ENCODE measurements at places on chromosomes 7 and 10.

- peak; percentile 41 for DNase-seq
Measured at GRCh38 chr7:131040467-131040932, 287.2 kb upstream of the MKLN1 start.

DNA sequence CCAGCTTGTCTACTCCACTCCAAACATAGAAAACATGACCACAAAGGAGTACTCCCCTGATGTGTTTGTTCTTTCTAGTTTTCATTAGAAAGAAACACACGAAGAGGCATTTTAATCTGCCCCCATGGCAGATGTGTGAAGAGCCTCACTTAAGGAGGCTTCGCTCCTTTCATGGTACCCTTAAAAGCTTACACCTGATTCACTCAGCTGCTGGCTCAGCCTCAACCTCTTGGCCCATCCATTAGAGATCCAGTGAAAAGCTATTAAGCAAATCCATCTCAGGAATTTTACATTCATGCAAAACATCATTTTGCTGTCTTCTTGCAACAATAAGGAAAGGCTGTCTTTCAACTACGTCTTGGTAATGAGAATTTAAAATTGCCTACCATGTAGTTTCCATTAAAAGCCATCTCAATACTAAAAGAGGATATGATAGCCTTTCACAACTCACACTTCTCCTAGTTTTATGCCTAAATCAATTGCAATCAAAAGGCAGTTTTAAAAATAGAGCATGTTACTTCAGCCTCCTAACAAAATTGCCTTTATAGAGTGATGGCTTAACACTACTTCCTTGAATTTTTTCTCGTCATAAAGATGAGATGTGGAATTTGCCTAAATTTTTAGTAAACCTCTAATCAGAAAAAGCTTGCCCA, 22.7 kb downstream of the MACC1 start:
- no peak for DNase-seq

- DNase-seq, result no peak
Measured at GRCh38 chr7:2005786-2006185, 227.0 kb downstream of the MAD1L1 start.

DNA sequence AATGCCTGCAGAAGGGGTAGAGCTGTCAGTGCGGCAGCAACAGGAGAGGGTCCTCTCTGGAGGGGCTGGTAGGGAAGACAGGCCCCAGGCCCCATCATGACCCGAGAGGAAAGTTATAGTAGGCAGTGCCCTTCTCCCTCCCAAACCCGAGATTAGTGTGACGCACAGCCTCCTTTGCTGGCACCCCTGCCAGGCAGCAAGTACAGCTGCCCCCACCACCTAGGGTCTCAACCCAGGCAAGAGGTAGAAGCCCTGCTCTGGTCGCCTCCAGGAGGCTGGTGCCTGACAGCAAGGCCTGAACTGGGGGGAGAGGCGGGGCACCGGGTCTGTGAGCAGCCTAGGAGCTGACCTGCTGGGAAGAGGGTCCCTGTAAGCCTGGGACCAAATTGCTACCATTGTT, 15.5 kb downstream of the LOXL4 start:
- no peak for DNase-seq

GRCh38 chr7:106057962-106058927, 53.9 kb downstream of the SYPL1 start:
- DNase-seq, result no peak

DNA sequence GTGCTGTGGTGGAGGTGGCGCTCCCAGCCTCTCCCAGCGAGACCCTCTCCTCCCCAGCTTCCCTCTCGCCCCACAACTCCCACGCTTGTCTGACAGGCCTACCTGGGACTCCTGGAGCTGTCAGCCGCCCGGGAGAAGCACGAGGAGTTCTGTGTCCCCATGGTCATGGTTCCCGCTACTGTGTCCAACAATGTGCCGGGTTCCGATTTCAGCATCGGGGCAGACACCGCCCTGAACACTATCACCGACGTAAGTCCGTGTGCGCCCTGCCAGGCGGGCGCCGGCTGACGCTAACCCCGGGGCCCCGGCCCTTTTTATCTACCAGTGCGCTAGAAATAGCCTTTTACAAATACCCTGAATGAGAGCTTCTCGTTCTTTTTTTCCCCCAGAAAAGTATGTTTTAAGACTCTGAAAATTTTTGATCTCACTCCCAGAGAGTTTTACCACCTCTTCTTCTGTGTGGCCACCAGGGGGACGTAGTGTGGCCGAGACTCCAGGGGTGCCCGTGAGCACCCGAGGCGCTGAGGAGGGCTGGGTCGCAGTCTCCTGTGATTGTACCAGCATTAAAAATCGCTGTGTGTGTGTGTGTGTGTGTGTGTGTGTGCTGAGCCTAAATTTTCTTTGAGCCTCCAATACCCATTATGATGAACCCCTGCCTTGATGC, 52.6 kb downstream of the PFKP start:
- DNase-seq, result no peak

GRCh38 chr7:52481571-52481970, 553.9 kb upstream of the POM121L12 start:
- DNase-seq, result no peak

DNA sequence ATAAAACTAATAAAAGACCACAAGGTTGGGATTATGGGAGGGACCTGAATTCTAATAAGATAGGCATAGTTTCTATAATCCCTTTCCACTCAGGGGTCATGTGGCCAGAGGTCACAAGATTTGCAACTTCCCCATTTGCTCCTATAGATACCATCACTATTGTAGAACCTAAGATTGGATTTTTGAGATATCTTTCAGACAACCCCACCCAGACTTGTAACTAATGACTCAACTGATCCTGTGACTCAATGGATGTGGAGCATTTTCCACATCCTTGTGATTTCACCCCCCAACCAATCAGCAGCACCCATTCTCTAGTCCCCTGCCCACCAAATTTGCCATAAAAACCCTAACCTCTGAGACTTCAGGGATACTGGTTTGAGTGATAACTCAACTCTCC, 51.9 kb upstream of the PIK3AP1 start:
- no peak for DNase-seq

DNA sequence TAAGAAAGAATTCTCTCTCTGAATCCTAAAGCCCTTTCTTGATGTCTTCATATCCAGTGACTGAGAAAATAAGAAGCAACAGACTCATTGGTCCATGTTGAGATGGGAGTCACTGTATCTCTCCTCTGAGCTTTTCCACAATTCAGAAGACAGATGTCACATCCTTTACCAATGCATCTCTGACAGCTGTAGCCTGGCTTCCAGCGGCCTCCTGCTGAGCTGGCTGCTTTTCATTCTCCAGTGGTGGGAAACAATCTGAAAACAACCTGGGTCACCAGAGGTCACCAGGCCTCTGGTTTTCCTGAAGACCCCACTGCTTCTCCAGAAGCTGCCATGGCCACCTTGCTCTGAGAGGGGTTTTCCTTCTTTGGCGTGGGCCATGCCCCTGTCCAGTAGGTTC, 18.3 kb upstream of the RPA3 start:
- no peak for DNase-seq

DNA sequence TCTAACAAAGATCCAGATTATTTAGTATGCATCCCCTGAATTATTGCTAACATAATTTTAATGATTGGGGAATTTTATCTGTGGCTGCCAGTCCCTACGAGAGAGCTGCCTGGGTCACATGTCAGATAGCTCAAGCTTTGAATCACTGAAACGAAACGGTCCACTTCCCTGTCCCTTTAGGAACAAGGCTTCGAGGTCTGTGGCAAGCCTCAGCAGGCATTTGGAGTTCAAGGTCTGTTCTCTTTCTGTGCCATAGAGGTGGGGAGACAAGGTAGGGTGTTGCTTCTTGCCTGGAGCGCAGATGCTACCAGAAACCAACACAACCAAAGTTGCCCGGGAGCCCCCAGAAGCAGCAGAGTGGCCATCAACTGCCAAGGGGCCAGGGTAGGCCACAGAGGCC, 13.9 kb upstream of the SH2D4B start:
- no peak for DNase-seq

DNA sequence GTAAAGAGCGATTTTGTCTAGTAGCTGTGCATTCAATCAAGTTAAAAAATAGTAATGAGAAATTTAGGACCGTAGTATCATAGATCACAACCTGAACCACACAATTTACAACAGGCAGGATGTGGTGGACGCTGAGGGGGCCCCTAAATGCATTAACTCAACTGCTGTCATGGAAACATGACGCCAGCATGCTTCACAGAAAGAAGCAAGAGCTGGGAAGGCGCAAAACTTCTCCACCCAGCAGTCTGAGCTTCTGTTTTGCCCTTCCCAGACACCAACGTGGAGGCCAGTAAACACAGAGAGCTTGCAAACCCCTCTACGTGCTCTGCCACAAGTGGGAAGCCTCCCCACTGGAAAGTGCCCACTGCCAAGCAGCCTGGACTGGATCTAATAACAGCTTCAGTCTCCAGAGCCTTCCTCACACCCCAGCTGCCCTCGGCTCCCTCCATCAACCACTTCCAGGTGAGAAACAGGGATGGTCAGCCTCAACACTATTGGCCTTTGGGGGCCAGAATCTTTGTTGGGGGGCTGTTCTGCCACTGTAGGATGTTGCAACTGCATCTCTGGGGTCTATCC, 151.8 kb downstream of the SFMBT2 start:
- no peak for DNase-seq

DNA sequence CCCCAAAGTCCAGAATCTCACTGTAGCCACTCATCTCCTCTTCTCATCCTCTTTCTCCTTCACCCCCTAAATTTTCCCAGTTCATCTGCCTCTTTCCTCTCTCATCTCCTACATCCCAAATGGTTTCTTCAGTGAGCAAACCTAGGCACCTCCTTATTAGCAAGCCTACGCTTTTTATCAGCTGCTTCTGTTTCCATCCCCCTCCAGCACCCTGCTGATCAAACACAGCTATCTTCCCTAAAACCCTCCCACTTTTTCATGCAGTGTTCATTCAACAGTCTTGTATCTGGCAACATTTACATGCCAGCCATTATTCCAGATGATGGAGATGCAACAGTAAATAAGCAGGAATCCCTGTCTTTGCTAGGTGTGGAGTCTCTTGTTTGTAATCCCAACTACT, 3.3 kb upstream of the ABRAXAS2 start:
- no peak for DNase-seq

- DNase-seq, result peak; percentile 30
Measured at GRCh38 chr7:88337572-88337971, 30.9 kb upstream of the STEAP4 start.

DNA sequence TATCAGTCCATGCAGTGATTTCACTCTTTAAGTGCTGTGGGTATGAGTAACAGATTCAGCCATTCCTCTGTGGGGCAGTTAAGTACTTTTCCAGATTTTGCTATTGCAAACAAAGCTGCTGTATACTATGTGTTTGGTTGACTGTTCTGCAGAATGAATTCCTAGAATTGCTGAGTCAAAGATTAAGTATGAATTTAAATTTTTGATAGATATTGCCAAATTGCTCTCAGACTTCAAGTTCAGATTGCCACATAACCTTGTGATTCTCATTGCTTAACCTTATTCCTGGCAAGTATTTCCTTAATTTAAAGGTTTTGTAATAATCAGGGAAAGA, 21.6 kb upstream of the SAR1A start:
- peak; percentile 85 for DNase-seq

DNA sequence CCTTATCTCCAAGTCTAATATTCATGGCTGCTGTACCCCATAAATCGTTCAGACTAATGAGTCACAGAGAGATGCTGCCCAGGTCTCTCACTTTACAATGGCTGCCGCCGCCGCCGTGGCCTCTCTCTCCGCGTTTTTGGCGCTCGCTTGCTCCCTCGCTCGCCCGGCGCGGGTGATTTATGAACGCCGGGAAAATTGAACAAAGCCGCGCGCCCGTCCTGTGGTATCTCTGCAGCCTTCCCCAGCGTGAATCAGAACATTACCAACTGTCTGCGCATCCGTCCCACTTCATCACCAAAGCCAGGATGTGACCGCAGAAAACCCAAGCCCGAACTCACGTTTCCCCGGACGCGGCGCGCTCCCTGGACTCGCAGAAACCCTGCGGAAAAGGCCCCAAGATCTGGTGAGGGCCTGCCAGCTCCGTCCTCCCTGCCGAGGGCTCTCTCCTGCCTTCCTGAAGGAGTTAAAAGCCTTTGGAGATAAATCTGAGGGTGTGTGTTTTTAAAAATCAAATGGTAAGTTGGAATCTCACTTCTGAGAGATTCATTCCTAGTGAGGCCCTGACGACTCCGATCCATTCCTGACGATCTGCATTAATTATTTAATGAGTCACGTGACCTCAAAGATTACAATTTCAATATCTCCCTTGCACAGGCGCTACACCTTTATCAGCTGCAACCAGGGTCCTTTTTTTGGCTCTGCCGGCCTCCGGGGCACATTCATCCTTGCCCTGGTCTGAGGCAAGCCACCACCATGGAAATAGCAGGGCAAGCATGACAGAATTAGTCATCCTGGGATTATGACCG, 6.3 kb downstream of the HOXA4 start:
- DNase-seq, result no peak

GRCh38 chr10:23191764-23192711, at the start of gene PTF1A:
Gene PTF1A (plus strand): TSS chr10:23192312. CDS start chr10:23192531, 219 bp downstream.
- DNase-seq, result no peak

Data from non-pigmented ciliary epithelial cell (primary cell).